ENCODE measurements at places on chromosomes 11 and 22.

GRCh38 chr22:40021401-40022000, 26.7 kb downstream of the FAM83F start:
- peak; percentile 56 for DNase-seq

GRCh38 chr11:77062924-77063323, 3.8 kb upstream of the CAPN5 start:
- DNase-seq: no peak

GRCh38 chr11:72998676-72999075, 143.4 kb downstream of the FCHSD2 start:
- peak; percentile 31 for DNase-seq

DNA sequence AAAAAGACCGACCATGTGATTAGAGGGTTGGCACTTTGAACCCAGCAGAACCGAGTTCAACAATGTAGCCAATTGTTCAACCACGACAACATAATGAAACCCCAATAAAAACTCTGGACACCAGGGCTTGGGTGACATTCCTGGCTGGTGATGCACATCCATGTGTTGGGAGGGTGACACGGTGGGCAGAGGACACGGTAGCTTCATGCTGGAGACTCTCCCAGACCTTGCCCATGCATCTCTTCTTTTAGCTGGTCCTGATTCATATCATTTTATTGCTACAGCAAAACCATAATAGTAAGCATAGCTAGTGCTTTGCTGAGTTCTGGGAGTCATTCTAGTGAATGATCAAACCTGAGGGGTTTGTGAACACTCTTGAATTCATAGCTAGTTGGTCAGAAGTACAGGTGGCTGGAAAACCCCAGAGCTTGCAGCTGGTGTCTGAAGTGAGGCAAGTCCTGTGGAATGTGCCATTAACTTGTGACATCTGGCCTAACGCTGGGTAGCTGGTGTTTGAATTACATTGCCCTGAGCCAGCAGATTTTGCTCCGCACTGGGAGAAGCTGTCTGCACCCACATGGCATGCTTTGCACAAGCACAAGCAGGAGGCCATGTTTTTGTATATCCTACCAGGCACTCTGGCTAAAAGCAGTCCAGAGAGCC, 14.0 kb downstream of the RPUSD4 start:
- no peak for DNase-seq

GRCh38 chr22:38244106-38244505, 28.7 kb downstream of the TMEM184B start:
- no peak for DNase-seq

- no peak for DNase-seq
These were observed 1511.2 kb downstream of the FAM181B start for GRCh38 chr11:81222491-81222890.

- peak; percentile 17 for DNase-seq
These were observed 109.8 kb downstream of the BCR start for GRCh38 chr22:23289851-23290724.

- no peak for DNase-seq
These were observed 1.2 kb upstream of the TMEM45B start for GRCh38 chr11:129814244-129815014.

DNA sequence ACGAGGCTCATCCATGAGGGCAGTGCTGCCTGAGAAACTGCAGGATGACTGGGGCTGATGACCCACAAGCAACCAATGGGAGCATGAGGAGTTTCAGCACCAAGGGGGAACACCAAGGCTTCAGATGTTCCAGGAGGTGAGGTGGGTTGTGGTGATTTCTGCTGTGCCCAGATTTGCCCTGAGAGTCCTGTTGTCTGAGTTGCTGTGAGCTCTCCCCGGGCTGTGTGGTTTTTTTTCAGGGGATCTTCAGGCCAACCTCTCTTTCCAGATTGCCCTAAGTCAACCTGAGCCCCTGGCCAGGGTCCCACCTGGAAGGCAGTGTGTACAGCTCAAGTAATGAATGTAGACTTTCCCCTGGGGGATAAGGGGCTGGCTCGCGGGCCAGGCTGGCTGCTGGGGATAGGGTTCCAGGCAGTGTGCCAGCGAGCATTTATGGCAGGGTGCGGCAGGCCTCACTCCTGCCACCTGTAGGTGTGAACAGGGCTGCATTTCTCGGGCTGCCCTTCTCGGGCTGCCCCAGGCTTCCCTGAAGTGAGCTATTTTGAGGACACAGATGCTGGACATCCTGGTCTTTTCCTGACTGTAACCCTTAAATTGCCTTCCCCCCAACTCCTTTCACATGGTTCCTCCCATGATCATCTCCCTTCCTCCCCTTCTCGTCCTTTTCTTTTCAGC, 9.8 kb downstream of the SLC22A6 start:
- peak; percentile 8 for DNase-seq

GRCh38 chr11:36394056-36394455, 98.0 kb downstream of the PRR5L start:
- no peak for DNase-seq

DNA sequence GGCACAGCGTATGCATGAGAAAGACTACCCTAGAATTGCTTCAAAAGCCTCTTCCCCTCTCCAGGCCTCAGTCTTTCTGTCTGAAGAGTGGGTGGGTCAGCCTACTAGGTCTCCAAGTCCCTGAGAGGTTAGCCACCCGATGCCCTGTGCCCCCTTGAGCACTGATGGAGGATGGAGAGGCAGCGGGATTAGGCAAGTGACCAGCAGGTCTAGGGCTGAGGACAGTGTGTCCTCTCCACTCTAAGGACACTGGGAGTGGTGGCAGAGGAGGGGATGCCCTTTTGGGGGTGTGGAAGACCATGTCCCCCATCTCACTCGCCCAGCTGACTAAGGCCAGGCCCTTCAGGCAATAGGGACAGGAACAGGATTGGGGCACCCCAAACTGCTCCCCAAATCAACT, 72.2 kb upstream of the WNT11 start:
- no peak for DNase-seq

DNA sequence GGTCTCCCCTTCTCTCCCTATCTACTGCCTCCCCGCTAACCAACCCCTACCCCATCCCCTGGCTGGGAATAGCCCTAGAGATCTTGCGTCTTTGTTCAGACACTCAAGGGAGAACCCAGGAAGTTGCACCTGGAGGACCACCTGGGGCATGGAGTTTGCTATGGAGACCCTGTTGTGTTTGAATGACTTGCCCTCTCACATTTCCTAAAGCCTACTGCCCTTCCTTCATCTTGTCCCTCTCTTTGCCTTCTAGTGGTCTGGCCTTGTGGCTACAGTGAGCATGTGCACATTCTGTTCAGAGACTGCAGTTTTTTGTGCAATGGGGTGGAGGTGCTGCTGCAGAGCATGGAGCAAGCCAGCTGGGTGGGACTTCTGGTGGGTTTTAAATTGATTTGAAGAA, 42.5 kb downstream of the ZNRF3 start:
- no peak for DNase-seq

DNA sequence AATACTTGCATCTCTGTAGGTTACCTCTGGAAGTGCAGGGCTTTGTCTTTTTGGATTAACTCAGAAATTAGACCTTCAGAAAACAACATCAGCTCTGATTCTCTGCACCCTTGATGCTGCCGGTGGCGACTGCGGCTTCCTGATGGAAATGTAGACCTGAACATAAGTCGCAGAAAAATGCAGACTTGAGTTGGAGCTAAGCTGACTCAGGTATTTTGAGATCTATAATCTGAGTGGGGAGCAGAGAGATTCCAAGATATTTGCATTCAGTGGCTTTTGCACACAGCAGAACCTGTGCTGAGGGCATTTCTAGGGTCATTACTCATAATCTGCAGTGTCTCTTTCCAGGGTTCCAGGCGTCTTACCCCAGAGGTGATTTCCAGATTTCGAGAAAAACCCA, 18.7 kb upstream of the NFAM1 start:
- no peak for DNase-seq

DNA sequence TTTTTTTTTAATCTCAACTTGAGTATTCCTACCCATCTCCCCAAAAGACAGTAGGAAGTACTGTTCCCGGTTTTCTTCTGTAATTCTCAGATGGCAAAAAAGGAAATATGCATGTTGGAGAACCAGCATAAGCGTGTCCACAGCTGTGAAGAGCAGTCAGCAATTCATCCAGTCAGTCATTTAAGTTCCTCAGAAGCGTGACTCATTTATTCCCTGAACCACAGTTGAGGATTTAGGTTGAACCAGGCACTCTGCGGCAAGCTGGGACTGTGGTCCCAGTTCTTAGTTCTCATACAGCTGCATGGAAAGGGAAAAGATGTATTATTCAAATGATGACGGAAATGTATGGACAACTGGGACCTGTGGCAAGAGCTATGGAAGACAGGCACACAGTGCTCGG, 61.0 kb upstream of the MYO18B start:
- DNase-seq: no peak

- DNase-seq: no peak
These were observed 69.0 kb downstream of the LARGE1 start for GRCh38 chr22:33851240-33851639.

DNA sequence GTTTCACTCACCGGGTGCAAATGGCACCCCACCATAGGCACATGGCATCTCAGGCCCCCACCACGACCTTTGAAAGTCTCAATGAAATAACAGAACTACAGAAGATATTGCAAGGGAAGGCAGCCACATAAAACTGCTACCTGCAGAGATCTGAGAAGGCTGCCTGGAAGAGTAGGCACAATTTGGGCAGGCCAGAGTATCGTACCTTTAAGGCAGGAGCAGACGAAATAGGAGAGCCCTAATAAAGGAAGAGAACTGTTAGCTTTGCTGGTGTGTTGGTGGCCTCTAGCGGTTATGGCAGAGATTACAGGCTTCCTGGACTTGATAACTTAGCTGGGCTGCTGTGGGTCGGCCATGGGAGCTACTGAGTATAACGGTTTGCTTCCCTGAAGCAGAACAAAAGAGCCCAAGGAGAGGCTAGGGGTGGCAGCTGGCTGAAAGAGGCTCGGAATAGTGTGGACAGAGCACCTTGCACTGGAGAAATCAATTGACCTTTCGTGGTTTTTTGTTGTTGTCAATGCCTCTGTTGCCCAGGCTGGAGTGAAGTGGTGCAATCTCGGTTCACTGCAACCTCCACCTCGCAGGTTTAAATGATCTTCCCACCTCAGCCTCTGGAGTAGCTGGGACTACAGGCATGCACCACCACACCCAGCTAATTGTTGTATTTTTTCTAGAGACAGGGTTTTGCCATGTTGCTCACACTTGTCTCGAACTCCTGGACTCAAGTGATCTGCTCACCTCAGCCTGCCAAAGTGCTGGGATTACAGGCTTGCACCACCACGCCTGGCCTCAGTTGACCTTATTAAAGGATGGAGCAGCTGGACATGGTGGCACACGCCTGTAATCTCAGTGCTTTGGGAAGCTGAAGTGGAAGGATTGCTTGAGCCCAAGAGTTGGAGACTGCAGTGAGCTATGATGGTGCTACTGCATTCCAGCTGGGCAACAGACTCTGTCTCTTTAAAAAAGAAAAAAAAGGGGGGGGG, 4.8 kb downstream of the SDF2L1 start:
- peak; percentile 11 for DNase-seq

DNA sequence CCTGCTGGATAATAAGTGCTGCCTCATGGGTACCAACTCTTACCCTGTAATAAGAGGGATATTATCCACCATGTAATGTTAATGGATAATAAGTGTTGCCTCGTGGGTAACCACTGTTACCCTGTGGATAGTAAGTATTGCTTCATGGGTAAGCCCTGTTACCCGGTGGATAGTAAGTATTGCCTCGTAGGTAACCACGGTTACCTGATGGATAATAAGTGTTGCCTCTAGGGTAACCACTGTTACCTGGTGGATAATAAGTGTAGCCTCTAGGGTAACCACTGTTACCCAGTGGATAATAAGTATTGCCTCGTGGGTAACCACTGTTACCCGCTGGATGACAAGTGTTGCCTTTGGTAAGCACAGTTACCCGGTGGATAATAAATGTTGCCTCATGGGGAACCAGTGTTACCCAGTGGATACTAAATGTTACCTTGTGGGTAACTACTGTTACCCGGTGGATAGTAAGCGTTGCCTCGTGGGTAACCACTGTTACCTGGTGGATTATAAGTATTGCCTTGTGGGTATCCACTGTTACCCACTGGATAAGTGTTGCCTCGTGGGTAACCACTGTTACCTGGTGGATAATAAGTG, 18.6 kb upstream of the NXPE4 start:
- no peak for DNase-seq

GRCh38 chr11:17036666-17037658, 22.7 kb upstream of the PLEKHA7 start:
- no peak for DNase-seq

DNA sequence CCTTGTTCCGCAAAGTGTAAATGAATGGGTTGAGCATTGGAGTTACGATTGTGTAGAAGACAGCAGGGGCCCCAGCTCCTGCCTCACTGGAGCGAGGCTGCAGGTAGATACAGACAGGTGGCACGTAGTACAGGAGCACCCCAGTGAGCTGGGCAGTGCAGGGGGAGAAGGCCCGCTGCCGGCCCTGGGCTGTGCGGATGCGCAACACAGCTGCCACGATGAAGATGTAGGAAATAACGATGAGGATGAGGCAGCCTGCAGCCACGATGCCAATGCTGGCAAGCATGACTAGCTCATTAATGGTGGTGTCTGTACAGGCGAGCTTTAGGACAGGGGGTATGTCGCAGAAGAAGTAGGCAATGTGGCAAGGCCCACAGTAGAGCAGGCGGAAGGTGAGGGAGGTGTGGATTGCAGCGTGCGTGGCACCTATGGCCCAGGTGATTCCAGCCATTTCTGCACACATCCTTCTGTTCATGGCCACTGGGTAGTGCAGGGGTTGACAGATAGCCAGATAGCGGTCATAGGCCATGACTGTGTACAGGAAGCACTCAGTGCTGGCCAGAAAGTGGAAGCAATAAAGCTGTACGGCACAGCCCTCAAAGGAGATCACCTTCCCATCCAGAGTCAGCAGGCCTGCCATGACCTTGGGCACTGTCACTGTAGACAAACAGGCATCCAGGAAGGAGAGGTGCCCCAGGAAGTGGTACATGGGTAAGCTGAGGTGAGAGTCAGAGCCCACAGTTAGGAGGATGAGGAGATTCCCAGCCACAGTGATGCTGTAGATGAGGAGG, 616 bp downstream of the OR10S1 start:
- no peak for DNase-seq

DNA sequence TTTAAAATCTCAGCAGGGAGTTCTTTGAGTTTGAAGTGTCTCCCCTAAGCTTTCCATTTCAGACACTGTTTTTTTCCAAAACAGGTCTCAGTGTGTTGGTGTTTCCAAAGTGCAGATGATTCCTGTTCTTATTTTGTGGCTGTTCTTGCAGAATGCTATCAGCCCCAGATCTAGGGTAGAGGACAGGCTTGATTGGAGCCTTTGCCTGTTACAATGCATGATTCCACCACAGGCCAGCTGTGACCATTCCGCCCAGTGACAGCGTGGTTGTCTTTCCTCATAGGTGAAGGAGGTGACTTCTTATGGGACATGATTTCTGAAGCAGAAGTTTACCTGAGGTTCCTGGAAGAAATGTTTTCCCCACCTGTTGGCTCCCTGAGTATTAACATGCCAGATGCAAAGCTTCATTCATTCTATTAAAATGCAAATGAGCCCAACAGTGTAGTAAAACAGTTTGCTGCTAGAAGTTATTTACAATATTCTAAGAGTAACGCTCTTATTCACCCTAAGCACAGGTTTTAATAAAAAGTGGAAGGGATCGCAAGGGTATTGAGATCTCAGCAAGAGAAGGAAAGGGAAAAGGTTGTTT, 36.9 kb upstream of the BIRC3 start:
- no peak for DNase-seq

GRCh38 chr22:19037282-19038163, 84.7 kb downstream of the DGCR2 start:
- no peak for DNase-seq

GRCh38 chr22:20130731-20131596, 640 bp upstream of the ZDHHC8 start:
- no peak for DNase-seq

GRCh38 chr11:36409152-36409816, 100.8 kb downstream of the TRAF6 start:
- no peak for DNase-seq

Measured in NCI-H524 treated with DMSO at 0.1 percent for 48 hours (cell line).